ENCODE measurements at places on chromosomes 16 and 17.

DNA sequence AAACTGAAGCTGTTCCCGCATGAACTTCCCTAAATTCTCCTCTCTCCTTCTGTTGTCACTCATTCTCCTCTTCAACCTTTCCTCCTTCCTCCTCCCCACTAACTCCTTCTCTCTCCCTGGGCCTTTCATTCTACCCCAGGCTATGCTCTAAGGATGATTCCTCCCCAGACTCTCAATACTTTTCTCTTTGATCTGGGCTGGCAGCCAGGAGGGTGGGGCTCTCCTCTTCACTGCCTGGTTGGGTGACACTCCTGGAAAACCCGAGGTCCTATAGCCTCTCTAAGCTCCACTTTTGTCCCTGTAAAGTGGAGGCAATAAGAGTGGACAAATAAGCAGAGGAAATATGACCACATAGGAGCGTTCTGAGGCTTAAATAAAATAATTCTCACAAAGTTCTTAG is 46.2 kb downstream of the HSD17B2 start:
- no peak for DNase-seq

DNA sequence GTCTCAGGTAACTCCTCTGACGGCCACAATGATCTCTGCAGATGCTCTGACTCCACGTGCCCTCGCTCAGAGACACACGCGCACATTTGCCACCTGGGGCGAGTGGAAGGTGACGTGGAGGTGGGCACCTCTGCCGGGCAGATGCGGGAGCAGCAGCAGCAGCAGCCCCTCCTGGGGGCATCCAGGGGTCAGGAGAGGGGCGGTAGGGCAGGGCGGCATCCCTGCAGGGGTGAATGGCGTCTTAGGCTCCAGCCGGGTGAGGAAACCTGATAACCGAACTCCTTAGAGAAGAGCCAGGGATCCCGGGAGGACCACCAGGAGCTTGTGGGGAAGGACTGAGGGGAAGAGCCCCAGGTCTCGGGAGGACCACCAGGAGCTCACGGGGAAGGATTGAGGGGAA is 34.6 kb upstream of the CDH15 start:
- DNase-seq, result no peak

GRCh38 chr17:74702116-74702871 is 10.4 kb downstream of the CD300LF start:
- DNase-seq, result no peak

DNA sequence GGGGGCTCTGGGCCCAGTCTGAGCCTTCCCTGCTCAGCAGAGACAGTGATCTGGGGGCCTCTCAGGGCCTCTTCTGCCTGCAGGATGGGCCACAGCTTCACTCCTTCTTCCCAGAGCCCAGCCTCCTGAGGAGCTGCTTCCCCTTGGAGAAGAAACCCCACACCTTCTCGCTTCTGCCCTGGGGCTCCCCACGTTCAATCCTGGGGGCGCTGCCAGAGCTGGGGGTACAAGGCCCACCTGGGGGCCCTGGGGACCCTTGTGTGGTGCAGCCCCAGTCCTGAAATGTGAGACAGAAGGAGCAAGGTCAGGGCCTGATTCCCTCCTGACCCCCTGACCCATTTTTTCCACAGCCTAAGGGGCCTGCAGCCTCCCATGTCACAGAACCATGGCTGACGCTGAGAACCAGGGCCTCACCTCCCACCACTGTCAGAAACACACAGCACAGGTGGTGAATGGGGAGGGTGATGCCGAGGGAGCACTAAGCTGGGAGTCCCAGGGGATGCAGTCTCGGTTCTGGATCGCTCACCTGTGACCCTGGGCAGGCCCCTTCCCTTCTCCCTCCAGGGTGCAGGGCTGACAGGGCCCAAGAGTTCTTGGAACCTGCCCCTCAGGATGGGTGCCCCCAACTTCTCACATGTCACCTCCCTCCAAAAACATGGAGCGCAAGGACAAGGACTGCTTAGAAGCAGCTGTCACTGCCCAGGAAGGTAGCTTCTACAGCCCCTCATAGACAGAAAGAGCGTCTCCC is 21.6 kb upstream of the MPO start:
- no peak for DNase-seq

DNA sequence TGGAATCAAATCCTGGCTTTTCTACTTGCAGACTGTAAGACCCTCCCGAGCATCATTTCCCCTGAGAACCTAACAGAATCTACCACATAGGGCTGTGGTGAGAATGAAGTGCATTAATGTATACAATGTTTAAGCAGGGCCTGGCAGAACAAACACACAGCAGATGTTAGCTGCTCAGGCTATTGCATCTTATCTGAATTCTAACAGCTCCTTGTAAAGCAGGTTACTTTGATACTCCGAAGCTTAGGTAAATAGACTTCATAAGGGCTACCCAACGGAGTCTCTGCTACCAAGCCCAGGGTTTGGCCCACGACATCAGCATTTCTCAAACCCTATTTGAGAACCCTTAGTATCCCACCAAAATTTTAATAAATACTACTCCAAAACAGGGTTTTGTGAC is 24.4 kb upstream of the NOS2 start:
- no peak for DNase-seq

- no peak for DNase-seq
These were observed 262.0 kb downstream of the ZFHX3 start for GRCh38 chr16:72785886-72786285.

DNA sequence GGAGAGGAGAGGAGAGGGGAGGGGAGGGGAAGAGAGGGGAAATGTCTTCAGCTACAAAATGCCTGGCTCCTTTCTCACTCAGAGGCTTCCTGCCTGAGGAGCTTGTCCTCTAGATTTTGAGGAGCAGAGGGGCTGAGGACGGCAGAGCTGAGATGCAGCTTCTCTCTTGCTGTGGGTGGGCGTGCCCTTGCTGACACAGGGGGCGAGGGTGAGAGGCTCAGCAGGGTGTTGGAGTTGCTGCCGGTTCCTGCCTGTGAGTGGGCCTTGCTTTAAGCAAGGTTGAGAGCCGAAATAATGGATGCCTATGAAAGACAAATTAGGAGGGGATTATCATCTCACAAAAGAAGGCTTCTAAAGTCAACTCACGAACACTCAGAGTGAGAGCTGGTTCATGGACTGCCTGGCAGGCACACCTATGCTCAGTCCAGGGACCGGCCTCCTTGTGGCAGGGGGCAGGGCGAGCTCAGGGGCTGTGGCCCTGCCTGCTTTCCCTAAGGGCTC is 215.6 kb downstream of the MSI2 start:
- DNase-seq, result no peak

Measured in stimulated activated CD8-positive, alpha-beta memory T cell treated with anti-CD3 and anti-CD28 coated beads, Interleukin-7, amount 100 ng/mL, for 48 hours (primary cell).